ENCODE measurements at places on chromosomes 1 and 21.

DNA sequence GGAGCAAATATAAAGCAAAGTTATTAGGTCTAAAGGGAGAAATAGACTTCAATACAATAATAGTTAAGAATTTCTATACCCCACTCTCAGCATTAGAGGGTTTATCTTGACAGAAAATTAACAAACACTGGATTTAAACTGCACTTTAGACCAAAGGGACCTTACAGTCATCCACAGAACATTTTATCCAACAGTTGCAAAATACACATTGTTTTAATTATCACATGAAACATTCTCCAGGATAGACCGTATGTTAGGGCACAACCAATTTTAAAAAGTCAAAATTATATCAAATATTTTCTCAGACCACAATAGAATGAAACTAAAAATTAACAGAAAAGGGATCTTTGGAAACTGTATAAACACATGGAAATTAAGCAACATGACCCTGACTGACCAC, 384.5 kb upstream of the C1orf87 start:
- DNase-seq: no peak

GRCh38 chr1:183411091-183411490, 7.1 kb downstream of the NMNAT2 start:
- DNase-seq: no peak

DNA sequence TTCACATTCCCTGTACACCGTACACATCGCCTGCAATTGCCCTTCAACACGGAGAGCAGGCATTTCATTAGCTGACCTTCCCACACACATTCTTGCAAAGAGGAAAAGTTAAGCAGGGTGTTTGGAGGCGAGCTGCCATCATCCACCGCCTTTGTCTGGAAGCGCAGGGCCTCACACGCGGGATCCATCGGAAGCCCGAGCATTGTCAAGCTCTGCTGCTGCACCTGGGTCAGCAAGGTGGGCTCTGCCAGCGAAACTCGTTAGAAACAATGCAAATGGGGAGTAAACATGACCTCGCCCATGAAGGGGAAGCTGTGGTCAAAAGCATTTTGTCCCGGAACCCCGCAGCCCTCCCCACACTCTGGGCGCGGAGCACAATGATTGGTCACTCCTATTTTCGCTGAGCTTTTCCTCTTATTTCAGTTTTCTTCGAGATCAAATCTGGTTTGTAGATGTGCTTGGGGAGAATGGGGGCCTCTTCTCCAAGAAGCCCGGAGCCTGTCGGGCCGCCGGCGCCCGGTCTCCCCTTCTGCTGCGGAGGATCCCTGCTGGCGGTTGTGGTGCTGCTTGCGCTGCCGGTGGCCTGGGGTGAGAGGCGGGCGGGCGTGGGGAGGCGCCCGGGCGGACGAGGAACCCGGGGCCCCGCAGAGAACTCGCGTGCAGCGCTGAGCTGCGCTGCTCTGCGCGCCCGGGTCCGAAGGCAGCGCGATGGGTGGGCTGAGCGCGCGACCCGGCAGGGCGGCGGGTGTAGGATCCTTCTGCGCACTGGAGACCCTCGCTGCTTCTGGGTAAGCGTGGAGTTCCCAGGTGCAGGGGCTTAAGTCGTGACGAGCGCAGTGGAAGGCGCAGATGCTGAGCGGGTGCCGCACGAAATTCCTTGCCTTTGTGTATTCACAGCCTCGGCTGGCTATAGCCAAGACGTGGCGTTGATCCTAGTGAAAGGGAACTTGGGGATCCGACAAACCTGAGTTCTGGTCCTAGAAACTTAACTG, at the start of gene CR1:
Gene CR1, plus strand, starts transcription at position 357 of the 992 bp plus-strand sequence. Its CDS starts 111 bp downstream, at position 468.
- DNase-seq: no peak

DNA sequence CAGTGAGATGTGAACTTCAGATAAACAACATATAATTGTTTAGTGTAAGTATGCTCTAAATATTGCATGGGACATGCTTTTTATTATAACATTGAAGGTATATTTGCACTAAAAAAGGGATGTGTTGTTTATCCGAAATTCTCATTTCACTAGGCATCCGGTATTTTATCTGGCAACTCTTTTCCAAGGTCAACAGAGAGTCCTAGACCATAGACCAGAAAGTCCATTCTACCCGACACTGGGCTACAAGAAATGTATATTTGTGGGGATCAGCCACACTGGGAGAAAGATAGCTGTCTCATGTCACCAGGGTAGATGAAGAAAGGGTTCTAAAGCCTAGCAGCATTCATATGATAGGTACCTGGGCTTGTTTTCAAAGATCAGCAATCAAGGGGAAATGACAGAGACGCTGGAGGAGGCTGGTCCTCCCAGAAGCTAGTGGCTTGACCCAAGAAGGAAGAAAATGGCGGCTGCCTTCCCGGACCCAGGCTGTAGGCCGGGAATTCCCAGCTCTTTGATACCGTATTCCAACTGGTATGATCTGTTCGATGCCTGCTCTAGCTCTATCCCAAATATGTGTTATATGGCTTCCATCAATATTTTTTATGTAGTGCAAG, 161.1 kb upstream of the IRF2BP2 start:
- no peak for DNase-seq

DNA sequence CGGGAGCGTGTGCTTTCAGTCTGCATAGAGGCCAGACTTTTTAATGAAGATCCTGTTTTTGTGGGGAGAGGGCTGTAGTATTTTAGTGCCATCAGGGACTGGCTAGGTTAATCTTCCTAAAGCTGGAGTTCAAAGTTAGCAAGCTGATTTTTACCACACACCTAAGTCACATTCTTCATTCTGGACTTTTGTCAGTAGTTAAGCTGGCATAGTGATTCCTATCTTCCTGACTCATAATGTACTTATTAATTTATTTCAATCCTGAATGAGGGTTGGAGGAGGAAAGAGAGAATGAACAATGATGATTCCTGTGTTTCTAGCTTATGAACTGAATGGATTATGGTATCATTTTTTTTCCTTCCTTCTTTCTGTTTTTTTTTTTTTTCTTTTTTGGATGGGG, 24.9 kb upstream of the ZNF644 start:
- no peak for DNase-seq

GRCh38 chr1:8524627-8525157, 206.8 kb downstream of the SLC45A1 start:
- DNase-seq: no peak
